ENCODE measurements at places on chromosomes 3 and 15.

DNA sequence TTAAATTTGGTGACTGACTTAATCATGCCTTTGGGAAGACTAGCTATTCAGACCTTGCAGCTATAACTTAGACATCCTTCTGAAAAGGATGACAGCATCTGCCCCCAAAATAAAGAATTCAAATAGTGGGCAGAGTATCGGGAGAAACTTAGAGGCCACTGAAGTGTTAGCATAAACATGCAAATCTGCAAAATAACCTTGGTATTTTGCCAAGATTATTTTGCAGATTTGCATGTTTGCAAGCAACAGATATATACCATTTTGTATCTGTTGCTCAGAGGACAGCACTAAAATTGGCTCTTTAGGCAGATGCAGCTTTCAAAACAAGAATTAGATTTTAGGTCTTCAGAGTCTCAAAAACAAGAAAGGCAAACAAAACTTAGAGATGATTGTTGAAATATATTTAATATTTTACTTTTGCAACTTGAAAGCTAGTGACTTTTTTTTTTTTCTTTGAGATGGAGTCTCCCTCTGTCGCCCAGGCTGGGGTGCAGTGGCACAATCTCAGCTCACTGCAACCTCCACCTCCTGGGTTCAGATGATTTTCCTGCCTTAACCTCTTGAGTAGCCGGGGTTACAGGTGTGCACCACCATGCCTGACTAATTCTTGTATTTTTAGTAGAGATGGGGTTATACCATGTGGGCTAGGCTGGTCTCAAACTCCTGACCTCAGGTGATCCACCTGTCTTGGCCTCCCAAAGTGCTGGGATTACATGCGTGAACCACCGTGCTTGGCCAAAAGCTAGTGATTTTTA, 47.8 kb downstream of the KBTBD8 start:
- no peak for DNase-seq

GRCh38 chr15:101827257-101827656, 15.3 kb downstream of the OR4F15 start:
- DNase-seq: peak; percentile 48

DNA sequence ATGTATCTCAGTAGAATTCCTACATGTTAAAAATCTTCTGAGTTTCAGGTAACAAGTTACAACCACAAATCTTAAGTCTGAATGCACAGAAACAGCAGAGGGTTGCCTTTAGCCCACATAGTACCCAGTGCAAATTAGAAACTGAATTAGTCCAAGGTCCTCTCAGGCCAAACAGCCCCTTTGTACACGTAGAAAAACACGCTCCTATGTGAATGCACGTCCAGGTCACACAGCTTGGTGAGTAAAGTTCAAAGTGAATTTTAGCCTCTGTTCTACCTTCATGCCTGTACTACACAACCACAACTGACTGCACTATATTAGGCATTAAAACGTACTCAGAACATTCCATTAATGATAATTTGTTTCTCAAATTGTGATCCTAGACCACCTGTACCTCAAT, 46.3 kb downstream of the GYG1 start:
- DNase-seq: no peak

- DNase-seq: no peak
Observed at GRCh38 chr3:43005981-43006380, 26.9 kb downstream of the GASK1A start.

- no peak for DNase-seq
Observed at GRCh38 chr3:124483915-124484470, 246.3 kb upstream of the UMPS start.

Measured in fibroblast of skin of right biceps (primary cell).